ENCODE measurements at places on chromosomes 12 and 14. TPM values are rescaled to one million over a fixed set of nuclear protein-coding genes. Genes with fewer than 3 reads are reported as not detected.
A peak's percentile ranks its signal among the peaks of the same experiment; 100 is the strongest.

GRCh38 chr14:103916636-103917262 lies 11.5 kb upstream of the TDRD9 start:
- DNase-seq = no peak

GRCh38 chr12:43762596-43762995 lies 3.8 kb downstream of the IRAK4 start:
- no peak for DNase-seq

PTPRQ gene
- total RNA-seq = 1.7 TPM

- no peak for DNase-seq
These were observed 13.3 kb upstream of the MAP3K9 start for GRCh38 chr14:70822530-70823185.

DNA sequence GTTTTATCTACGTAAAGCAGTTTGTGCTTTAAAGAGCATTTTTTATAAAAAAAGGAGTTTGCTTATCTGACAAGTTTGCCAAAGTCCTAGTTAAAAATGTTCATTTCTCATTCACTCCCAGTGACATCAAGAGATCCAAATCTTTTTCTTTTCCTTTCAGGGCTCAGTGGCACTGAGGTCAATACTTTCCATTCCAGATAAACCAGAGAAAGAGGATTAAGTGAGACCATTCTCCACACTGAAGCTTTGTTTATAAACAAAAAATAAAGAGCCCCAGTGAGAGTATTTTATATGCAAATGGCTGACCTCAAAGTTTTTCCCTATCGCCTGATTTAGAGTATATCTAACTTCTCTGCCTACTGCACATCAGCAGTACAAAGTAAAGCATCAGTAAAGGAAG lies 199.8 kb downstream of the ALG10B start:
- no peak for DNase-seq

DNA sequence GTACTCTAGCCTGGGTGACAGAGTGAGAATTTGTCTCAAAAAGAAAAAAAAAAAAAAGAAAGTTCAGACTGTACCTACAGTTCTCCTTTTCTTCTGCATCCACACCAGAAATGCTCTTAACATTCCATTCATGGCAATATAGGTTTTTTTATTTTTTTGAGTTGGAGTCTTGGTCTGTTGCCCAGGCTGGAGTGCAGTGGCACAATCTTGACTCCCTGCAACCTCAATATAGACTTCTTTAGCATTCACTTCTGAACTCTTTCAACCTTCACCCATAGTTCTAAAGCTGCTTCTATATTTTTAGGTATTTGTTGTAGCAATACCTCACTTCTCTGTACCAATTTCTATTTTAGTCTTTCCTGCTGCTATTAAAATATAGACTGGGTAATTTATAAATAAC lies 1095.7 kb downstream of the FLRT2 start:
- DNase-seq = no peak

GRCh38 chr14:103801459-103801858 lies 45.9 kb downstream of the PPP1R13B start:
- DNase-seq = no peak

DNA sequence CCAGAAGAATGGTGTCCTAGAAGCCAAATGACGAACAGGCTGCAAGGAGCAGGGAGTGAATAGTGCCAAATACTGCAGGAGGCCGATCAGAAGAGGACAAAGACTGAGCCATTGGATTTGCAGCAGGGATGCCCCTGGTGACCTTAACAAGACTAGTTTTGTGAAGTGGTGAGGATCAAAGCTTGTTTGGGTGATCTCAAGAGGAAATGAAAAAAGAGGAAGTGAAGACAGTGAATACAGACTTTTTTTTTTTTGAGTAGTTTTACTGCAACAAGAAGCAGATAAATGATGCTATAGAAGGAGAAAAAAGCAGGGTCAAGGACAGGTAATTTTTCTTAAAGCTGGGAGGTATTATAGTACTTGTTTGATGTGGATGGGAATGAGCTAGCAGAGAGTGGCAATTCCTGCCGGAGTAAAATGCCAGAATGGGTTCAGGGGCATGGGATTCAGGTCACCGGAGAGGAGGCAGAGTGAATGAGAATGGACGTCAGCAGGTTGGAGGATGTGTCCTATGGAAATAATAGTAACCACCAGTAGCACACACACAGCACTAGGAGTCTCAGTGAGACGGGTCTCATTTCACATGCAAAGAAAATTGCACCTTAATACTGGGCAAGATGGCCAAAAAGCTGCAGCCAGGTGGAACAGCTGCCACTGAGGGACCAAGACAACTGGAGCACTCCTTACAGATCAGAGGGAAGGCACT lies 345.8 kb upstream of the CCDC196 start:
- no peak for DNase-seq

DNA sequence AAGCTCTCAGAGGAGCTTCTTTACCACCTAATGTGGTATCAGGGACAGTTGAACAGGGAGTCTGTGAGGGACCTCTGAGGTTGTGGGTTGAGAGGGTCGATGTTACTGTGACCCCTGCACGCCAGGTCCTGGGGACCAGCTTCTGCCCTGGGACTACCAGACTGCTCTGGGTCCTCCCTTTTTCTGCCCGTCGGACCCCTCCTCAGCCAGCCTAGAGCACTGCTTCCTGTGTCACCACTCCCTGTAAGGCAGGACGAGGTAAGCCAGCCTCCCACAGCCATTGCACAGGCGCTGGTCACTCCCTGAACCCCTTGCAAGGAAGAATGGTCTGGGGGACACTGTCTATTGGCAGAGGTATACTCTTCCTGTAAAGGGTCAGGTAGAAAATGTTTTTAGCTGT lies 38.1 kb downstream of the SYNE3 start:
- DNase-seq = no peak

MTRFR gene
- total RNA-seq = 17.6 TPM

GRCh38 chr12:99152337-99152736 lies 495.2 kb upstream of the GARIN6 start:
- no peak for DNase-seq

TRIM9 gene
- 52.9 TPM for total RNA-seq

KRT71 gene
- not detected for total RNA-seq

PLEK2 gene
- total RNA-seq = 0.77 TPM

CPNE6 gene
- 1.7 TPM for total RNA-seq

- DNase-seq = no peak
These were observed 16.4 kb downstream of the PAPLN start for GRCh38 chr14:73253721-73254120.

GRCh38 chr12:90253136-90253535 lies 544.5 kb upstream of the ATP2B1 start:
- DNase-seq = no peak

DNA sequence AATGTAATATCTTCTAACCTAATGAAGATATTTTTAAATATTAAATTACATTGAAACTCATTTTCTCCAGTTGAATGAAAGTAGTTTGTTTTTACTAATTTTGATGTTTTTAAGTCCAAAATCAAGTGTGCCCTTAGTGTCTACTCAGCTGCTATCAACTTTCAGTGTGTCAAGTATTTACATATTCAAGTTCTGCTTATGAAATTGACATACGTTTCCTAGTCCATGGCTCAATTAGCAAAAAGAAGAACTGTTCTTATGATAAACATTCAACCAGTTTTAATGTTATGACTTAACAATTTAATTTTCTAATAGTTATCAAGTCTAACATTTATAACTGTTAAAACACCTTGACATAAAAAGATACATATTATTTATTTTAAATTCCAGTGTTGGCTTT lies 137.1 kb downstream of the DUSP6 start:
- DNase-seq = no peak

DNA sequence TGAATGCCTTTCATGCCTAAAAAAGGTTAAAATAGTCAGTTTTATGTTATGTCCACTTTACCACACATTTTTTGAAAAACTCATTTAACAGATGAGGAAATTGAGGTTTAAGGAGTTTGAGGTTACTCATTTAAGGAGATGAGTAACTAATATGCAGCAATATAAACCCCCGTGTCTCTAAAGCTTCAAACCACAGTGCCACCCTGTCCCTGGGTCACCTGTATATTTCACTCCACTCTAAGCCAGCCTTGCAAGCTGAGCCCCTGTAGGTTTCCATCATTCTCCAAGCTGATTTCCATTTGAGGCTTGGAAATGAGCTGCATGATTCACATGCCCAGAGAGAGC lies 64.4 kb downstream of the NUAK1 start:
- no peak for DNase-seq

DNA sequence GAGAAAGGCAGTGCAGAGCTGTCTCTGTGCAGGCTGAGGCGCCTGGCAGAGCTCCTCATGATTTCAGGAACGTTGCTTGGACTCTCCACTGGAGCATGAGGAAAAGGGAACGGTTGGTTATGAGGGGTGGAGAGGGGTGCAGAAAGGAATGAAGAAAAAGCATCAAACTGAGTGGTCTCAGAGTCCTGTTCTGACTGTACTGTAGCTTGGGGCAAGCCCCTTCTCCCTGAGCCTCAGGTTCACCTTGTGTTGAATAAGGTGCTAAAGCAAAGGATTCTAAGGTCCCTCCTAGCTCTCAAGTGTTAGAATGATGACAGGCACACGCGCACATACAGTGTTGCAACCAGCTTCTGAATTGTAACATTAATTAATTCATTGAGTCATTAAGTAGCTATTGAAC lies 125.2 kb upstream of the PARP11 start:
- no peak for DNase-seq

GRCh38 chr12:7282844-7283243 lies 21.0 kb upstream of the ACSM4 start:
- DNase-seq = no peak

LTA4H gene
- total RNA-seq = 59.7 TPM

DNA sequence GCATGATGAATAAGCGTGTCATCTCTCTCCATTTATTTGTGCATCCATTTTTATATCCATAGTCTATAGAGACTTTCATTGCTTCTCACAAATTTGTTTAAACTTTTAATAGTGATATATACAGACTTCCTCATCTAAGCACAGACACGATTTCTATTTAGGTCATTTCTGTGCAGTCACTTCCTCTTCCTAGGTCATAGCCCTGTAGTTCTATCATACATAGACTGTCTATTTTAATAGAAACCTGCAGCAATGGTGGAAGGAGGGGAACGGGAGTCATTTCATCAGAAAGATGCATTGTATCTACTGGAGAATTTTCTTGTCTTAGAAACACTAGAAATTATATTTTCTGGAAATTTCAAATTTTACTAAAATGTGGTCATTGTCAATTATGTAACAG lies 133.4 kb upstream of the FGD4 start:
- no peak for DNase-seq

DNA sequence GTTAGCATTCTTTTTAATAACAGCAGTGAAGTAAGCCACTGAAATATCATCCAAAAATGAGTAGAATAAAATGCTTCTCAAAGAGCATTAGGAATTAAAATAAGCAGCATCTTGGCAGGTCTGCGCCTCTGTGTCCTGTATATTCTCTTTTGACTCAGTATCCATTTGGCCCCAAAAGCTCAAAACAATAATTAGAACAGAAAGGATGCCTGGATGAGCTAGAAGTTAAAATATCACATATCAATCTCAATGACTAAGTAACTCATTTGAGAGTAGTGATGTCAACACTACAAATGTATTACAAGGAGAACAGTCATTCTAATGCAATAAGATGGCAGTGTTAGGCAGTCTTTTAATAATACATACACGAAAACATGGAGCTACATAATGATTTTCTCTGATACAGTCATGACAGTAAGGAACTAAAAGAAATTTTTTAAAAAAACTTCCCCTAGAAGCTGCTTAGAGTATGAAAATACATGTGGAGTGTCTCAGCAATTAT lies 160.9 kb upstream of the ABCD2 start:
- no peak for DNase-seq

CD163L1 gene
- total RNA-seq = 5.4 TPM

POLR3B gene
- 12.8 TPM for total RNA-seq

TPPP2 gene
- 0.44 TPM for total RNA-seq

GRCh38 chr12:14169281-14169680 lies 187.9 kb upstream of the GRIN2B start:
- no peak for DNase-seq

P2RX2 gene
- total RNA-seq = 0.30 TPM

- DNase-seq = no peak
These were observed 29.3 kb upstream of the LGALS3 start for GRCh38 chr14:55099756-55100155.

- no peak for DNase-seq
These were observed 1.7 kb upstream of the SPATS2 start for GRCh38 chr12:49365542-49365941.

- no peak for DNase-seq
These were observed 80.0 kb downstream of the TMEM30B start for GRCh38 chr14:61201171-61201570.

GRCh38 chr12:52686756-52687487 lies 6.7 kb upstream of the KRT1 start:
- no peak for DNase-seq

GRCh38 chr14:25658988-25659387 lies 609.0 kb upstream of the STXBP6 start:
- no peak for DNase-seq

- peak; percentile 82 for DNase-seq
These were observed 545.1 kb upstream of the ATP2B1 start for GRCh38 chr12:90253674-90254181.

DNA sequence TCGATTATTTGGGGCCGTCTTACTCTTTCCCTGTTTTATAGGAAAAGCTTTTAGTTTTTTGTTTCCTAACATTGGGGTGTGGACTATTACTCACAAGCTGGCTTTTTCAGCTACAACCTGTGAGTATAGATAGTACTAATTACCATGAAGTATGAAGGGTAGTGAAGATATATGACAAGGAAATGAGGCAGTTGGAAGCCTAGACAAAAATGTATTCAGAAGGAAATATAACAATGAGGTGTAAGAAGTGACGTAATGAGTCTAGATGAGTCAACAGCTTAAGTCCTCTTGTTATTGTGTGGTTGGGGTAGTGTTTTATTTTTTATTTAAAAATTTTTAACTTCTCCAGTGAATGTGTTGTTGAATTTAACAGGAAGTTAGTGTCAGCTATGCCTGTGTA lies 804.5 kb downstream of the NRXN3 start:
- no peak for DNase-seq

GRCh38 chr12:132393991-132394949 lies 64.9 kb upstream of the GALNT9 start:
- DNase-seq = no peak

KRT82 gene
- not detected for total RNA-seq

- DNase-seq = no peak
These were observed 36.4 kb upstream of the KCNMB4 start for GRCh38 chr12:70329728-70330127.

DNA sequence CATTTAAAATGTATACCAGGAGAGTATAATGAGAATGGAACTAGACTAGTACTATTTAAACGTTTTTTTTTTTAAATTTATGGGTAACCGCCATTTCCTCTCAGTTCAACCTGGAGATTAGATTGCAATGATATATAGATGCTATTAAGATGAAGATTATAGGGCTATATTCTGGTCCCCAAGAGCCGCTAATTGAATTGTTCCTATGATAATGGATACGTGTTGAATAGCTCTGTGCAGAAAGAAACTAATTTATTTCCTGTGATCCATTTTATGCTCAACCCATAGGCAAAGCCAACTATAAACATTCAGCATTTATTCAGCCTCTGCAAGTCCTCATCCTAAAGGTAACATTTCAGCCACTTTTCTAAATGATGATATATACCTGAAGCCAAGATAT lies 1595.1 kb upstream of the SEL1L start:
- no peak for DNase-seq

- DNase-seq = no peak
These were observed 79.6 kb upstream of the LGR5 start for GRCh38 chr12:71360013-71360412.

- DNase-seq = no peak
These were observed 142.9 kb upstream of the KITLG start for GRCh38 chr12:88723219-88723618.

TAS2R10 gene
- 1.8 TPM for total RNA-seq

ZNF664 gene
- total RNA-seq = 83.3 TPM
